ENCODE measurements at places on chromosomes 12 and 14. TPM values are rescaled to one million over a fixed set of nuclear protein-coding genes. Genes with fewer than 3 reads are reported as not detected.

DNA sequence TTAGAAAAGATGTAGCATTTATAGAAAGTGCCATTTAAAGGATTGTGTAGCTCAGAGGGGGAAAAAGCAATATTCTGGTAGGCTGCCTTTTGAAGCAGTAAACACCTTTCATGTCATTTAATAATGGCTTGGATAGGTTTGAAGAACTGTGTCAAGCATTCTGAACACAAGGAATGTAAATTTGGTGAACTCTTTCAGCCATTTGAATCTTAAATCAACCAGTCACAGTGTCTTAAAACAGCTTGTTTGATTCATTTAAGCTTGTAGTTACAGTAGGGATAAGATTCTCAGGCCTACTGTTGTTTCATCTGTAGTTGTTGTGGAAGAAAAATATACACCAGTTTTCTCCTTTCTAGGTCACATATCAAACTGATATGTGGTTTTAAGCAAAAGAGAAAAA, 299.4 kb upstream of the NOVA1 start:
- no peak for DNase-seq

- DNase-seq = no peak
These were observed 76.7 kb upstream of the FERMT2 start for GRCh38 chr14:53027562-53027961.

- DNase-seq = no peak
These were observed 5.3 kb upstream of the LRTM2 start for GRCh38 chr12:1815108-1815507.

LRRC9 gene
- 0.20 TPM for total RNA-seq

GRCh38 chr12:132945806-132946205, 10.3 kb downstream of the ZNF605 start:
- no peak for DNase-seq

DNA sequence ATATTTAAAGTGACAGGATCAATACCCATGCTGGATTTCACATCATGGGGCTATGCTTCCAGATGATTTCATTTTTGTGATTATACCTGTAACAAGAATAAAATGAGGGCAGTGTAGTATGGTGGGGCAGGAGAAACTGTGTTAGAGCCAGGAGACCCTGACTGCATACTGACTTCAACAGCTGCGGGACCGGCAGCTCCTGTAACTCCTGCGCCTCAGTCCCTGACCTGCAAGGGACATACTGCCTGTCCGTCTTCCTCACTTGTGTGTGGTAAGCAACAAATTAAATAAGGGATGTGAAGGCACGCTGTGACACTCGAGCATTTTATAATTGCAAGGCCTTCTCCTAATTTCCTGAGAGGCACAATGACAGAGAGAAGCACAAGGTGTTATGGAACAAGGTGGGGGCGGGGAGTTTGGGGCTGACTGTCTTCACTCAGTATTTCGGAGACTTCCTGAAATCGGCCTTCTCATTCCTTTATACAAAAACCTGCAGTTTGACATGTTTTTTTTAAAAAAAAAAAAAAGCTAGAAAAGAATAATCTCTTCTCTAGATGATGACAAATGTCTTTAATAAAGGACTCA, 164.2 kb downstream of the TTC7B start:
- no peak for DNase-seq

DNA sequence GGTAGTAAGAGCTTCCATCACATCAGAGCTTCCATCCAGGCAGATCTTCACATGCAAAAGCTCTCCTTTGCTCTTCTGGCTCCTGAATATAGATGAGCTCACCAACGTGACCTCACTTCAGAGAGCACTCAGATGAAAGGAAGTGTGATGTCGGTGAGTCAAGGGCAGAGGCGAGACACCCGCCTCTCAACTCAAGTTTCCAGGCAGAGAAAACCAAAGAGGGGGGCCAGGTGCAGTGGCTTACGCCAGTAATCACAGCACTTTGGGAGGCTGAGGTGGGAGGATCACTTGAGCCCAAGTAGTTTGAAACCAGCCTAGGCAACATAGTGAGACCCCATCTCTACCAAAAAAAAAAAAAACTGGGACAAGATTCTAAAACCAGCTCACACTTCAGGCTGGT, 126.9 kb downstream of the DUSP6 start:
- DNase-seq = no peak

DNA sequence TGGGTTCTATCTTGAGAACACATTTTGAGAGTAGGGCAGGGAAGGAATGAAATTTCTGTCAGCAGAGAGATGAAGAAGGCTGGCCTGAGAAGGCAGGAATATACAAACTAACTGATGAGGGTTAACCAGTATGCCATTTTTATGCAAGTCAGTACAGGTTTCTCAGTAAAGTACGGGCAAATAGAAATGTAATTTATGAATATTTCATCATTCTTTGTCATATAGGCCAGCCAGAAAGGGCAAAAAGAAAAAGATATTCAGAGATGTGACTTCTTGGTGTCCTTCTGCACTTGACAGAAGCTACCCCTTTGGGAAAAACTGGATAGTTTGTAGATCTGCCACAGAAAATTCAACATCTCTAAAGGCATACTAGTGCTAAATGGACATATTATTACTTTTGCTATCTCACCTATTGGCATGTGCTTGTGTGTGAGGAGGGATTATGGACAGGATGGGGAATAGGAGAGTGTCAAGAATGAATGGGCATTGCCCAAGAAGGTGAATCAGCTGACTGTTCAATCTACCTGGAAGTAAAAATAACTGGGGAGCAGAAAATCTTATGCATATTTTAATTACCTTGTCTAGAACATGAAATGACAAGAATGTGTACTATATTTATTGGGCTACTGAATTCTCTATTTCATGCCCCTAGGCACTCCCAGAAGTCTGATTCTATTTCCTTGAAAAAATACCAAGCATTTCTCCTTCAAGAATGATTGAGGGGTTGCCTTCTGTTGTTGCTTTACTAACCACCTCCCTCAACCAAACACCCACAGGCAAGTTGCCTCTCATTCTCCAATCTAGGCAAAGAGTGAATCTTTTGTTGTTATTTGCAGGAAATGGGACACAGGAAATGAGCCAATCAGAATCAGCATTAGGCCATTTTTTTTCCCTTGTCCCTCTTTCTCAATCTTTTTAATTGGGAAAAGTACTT, 175.1 kb upstream of the SLC38A2 start:
- DNase-seq = no peak

DNA sequence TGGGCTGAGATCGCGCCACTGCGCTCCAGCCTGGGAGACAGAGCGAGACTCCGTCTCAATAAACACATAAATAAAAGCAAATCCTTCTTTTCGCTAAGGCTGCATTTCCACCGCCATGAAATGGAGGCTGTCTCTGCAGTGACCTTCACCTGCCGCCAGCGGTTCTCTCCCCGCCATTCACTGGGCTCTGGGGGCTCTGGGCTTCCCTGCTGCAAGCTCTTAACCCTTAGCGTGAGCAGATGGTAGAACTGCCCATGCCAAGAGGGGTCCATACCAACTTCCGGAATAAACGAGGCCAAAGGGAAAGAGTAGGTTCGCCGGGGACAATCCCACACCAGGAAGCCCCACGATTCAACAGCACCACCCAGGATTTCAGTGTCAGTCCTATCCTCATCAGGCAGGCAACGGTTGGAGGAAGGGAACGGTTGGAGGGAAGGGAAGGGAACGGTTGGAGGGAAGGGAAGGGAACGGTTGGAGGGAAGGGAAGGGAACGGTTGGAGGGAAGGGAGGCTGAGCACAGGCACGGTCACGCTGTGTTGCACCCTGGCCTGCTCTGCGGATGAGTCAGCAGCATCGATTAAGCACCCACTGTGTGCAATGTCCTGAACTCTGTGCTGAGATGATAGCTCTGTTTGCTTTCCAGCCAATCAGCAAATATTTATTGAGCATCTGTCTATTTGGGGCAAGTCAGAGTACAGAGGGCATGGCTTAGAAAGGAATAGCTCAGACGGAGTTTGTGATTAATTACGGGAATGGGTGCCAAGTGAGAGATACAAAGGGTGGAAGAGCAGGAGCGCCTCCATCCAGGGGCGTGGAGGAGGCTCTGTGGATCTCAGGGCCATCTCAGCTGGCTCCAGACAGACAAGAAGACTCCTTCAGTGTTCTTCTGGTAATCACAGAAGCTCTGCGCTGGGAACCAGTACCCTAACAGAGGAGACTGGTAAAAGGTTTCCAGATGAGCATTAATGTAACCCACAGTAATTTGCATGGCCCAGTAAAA, 77.9 kb downstream of the NINJ2 start:
- DNase-seq = no peak

DNA sequence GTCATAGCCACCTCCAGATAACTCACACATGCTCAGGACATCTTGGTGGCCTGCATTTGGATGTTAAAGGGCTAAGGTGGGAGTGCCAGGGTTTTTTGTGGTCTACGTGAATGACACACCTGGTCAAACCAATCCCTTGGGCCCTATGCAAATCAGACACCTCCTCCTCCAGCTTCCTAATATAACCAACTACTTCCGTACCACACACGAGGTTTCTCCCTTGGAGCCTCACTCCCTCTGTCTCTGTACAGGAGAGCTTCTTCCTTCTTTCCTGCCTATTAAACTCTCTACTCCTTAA, 19.6 kb downstream of the APOBEC1 start:
- DNase-seq = no peak

GRCh38 chr14:24465805-24466204, 23.2 kb upstream of the SDR39U1 start:
- no peak for DNase-seq

BICDL1 gene
- 11.1 TPM for total RNA-seq

GRCh38 chr12:32455607-32456071, 56.3 kb downstream of the FGD4 start:
- DNase-seq = peak; percentile 49

DNA sequence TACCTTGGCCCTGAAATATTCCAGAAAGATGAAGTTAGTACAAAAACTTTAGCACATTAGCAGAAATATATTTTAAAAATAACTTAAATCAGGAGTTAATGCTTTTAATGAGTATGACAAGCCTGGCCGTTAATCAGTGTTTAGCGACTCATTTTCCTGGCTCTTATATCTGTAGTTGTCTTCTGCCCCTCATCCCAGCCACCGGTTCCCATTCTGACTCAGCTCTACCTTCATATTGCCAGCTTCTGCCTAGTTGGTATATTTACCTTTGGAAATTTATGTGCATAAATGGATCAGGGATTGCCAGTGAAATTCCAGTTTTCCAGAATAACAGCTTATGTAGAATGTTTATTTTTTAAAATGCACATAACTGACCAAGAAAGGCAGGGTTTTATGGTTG, 79.9 kb downstream of the ERGIC2 start:
- no peak for DNase-seq

Data from colonic mucosa (tissue), 4 donors.